Activated CD8-positive, alpha-beta memory T cell treated with anti-CD3 and anti-CD28 coated beads for 1 hour (primary cell): ENCODE measurements at places on chromosomes 12 and 14.

DNA sequence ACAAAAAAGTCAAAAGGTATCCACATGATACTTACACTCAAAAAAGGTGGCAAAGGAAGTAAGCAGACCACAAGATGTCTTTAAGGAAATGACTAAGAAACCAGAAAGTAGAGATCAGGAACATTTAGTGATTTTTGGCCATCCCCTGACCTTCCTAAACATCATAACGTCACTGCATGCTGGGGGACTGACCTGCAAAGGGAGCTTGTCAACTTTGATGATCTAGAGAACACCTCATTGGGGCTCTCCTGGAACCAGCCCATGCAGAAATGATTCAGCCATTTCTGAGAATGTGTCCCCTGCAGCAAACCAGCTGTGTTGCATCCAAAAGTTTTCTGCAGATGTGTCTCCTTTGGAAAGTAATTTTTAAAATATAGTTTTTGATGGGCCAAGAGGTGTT is 152.2 kb upstream of the RASSF8 start:
- no peak for DNase-seq

DNA sequence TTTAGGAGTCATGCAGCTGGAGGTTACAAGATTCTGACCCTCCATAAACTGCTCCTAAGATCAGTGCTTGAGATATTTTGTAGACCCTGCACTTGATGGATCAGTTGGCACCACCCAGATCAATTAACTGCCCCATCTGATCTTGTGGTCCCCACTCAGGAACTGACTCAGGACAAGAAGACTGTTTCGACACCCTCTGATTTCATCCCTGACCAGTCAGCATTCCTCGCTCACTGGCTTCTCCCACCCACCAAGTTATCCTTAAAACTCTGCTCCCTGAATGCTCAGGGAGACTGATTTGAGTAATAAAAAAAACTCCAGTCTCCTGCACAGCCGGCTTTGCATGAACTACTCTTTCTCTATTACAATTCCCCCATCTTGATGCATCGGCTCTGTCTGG is 360.2 kb downstream of the GALC start:
- DNase-seq, result no peak

GRCh38 chr12:118107011-118107410 is 3.2 kb upstream of the VSIG10 start:
- DNase-seq, result no peak

GRCh38 chr12:51496895-51497294 is 72.3 kb downstream of the SLC4A8 start:
- DNase-seq, result no peak

GRCh38 chr12:80634903-80635302 is 72.5 kb upstream of the MYF6 start:
- DNase-seq, result no peak

- DNase-seq, result no peak
Measured at GRCh38 chr12:53226815-53227214, 5.2 kb downstream of the RARG start.
